ENCODE measurements at places on chromosomes 5 and 9.

- DNase-seq: no peak
Measured at GRCh38 chr5:2442496-2443354, 308.8 kb downstream of the IRX2 start.

DNA sequence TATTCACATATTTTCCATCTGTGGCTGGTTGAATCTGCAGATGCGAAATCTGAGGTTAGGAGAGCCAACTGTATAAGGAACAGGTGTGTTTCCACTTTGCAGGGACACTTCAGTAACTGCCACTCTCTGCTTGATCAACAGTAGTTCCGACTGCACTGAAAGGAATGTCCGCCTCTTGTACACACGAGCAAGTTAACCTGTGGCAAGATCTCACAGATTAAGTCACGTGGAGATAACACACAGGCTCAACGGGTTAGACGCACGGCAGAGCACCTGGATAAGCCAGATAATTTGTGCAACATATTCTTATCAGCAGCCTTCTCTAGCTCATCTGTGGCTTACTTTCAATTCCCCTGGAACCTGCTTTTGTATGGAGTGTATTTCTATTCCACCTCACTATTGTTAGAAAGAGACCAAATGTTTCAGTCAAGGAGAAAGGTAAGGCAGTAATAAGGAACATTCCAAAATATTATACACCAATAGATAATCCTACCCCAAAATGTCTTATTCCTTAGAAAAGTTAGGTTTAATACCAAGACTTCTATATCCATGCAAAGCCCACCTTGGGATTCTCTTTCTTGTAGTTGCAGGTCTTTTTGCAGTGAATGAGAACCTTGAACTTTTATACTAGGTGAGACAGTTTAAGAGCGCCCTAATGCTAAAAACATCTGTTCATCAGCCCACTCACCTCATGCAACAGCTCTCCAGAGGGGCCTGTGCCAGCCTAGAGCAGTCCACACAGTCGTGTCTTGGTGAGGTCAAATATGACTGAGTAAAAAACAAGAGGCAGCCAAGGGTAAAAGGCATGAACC is 6.5 kb upstream of the C9 start:
- no peak for DNase-seq

GRCh38 chr5:111984044-111984443 is 227.1 kb upstream of the NREP start:
- DNase-seq: no peak

- no peak for DNase-seq
Measured at GRCh38 chr9:124574534-124575375, 67.6 kb upstream of the NR5A1 start.

DNA sequence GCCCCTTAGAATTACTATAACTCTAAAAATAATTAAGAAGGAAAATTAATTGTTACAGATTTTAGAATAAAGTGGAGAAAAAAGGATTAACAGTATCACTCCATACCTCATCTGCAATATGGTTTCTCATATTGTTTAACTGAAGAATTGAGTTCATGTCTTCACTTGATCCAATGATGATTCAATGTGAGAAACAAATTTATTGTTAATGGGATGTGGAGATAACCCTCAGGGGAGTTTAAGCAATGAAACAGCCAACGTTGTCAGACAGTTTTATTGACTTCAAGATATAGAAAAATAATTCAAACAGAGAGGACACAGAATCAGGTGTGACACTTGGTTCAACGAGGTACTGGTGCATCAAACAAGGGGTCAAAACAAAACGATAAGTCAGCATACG is 665.2 kb upstream of the ACO1 start:
- no peak for DNase-seq

DNA sequence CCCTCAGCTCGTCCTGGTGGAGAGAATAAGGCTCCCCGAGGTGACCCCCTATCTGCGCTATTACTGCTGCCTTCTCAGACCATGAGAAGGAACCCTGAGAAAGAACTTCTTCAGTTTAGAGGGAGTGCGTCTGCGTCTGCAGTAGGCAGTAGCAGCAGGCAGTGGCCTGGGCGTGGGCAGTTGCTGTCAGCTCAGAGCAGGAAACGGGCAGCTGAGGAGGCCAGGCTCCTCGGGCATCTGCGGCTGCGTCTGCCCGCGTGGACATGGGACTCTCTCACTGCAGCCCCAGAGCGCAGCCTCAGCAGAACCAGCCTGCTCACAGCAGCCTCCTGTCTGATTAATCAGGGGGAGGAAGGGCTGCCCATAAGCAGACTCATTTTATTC is 49.8 kb upstream of the FCN1 start:
- DNase-seq: no peak

DNA sequence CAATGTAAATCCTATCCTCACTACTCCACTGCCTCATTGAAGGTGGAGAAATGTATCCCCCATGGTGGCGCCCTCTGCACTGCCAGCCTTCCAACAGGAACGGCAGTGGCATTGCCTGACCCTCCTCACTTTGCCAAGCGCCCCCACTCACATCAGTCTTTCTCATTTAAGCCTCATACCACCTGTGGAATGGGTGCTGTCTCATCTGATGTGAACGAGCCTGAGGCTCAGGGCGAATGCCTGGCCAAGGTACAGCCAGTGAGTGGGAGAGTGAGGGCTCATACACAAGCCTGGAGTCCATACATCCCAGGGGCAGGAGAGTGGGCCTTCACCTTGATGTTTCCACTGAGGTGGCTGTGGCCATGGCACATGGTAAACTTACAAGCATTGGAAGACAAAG is 10.3 kb downstream of the F2RL2 start:
- no peak for DNase-seq

DNA sequence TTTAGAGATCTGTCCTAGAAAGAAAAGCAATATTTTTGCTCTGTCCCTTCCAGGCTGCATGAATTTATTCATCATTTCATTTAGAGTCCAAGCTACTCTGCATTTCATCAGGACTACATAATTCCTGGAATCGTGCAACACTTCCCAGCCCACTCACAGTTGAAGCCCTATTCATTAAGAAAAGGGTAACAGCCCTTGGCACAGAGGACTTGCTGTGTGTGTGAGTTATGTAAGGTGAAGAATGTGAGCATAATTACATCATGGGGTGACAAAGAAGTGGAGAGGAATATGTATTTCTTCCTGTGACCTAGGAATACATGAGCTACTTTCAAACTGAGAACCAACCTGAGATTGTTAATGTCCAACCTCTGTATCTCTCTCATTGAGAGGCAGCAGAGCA is 317.4 kb downstream of the ARHGEF28 start:
- no peak for DNase-seq

GRCh38 chr9:89277454-89277853 is 33.5 kb upstream of the CKS2 start:
- DNase-seq: no peak

DNA sequence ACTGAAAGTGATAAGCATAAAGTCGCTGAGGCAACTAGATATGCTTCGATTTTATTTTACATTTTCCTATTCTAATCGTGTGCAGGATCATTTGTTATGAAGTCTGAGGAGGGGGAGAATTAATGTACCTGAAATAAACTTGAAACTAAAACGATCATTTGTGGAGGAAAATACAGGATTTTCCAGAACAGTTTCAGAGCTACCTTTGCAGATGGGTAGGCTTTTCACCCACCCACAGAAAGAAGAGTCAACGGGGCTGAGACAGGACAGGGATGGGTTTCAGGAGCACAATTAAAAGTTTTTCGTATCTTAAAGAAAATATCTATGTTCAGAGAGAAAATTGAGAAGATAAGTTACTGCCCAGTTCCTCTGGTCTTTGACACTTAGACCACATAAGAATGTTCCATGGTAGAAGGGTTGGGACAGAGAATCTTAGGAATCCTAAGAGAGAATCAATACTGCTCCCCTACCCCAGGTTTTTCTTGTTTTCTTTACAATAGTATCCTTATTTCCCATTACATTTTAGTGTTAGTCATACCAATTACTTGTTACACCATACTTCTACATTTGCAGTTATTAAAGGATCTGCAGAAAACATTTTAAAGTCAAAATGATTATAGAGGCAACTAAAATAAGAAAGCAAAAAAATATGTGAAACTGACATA is 211.4 kb downstream of the DEPDC1B start:
- DNase-seq: no peak

DNA sequence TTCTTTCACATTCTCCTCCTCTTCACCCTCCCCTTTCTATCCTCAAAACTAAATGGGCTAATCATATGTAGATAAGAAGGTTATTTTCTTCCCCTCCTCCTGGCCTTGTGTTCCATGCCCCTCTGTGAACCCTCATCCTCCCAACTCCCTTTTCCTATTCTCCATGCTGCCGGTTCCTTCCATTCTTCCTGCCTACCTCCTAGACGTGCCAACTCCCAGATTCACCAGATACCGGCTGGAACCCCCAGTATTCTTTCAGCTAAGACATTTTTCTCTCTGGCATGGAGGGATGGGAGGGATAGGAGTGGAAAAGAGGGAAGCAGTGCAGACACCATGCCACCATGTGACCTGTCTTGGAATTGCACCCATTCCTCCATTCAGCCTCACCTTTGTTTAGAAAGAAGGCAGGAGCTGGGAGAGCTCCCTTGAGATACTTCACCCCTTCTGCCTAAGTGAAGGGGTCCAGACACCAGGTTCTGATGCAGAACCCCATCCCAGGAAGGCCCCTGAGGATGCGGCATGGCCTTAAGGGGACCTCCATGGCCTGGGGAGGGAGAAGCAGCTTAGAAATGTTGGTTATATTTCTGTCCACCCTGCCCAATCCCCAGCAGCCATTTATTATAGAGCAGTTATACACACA is 4.8 kb downstream of the DNAJB5 start:
- DNase-seq: no peak

- no peak for DNase-seq
Measured at GRCh38 chr5:113202746-113203716, 226.4 kb downstream of the DCP2 start.

DNA sequence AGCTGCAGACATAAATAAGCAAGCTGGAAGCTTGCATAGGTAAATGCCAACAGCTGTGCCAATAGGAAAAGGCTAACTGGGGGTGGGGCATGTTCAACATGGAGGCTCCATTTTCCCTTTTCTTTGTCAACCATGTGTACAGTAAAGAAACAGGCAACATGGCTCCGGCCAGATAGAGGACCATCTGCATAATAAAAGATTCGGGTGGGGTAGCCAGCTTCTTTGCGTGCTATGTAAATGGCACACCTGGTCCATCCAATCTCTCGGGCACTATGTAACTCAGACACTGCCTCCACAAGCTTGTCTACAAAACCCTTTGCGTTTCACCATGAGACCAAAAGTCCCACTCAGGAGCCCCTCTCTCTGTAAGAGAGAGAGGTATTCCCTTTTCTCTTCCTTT is 41.7 kb upstream of the DENND4C start:
- no peak for DNase-seq

DNA sequence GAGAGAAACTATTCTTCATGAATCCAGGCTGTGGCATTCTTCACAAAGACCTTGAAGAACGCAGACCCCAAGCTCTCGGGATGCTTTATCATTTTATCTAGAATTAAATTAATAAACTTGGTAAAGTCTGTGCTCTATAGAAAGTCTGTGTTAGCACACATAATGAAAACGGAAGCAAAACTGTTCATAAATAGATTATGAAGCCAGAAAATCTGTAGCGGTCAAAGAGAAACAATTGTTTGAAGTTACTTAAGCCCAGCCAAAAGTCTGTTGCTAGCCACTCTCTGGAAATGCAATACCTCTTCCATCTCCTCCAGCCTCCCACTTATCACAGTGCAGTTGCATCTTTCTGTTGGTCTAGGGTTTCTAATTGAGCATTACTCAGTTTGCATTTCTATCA is 375.9 kb downstream of the KIF4B start:
- no peak for DNase-seq

- no peak for DNase-seq
Measured at GRCh38 chr5:62465985-62466925, 53.7 kb downstream of the IPO11 start.

DNA sequence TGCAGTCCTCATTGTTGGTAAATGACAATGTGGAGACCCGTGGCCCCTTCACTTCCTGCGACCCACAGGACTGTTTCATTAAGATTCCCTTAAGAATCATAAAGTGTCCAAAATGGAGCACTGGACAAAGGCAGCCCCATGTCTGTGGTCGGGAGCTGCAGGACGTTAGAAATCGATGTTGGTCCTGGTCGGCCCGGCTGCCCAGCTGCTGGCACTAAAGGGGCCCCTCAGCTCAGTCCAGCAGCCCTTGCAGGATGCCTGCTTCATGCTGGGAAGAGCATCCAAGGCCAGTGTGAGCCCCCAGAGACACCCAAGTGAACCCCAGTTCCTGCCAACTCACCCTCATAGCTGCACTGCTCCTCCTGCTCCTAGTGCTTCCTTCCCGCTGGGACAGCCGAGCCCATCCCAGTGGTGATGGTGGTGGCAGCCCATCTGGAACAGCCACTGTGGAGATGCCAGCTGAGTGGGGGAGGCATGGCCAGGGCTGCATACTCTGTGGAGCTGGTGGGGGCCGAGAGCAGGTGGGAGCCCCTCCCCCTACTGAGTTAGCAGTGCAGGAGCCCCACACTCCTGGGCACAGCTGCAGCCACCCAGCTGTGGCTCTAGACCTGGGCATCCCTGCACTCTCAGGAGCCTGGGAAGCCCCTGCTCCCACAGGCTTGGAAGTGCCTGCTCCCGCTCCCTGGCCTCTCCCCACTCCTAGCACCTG is 168.0 kb upstream of the IRX2 start:
- no peak for DNase-seq

DNA sequence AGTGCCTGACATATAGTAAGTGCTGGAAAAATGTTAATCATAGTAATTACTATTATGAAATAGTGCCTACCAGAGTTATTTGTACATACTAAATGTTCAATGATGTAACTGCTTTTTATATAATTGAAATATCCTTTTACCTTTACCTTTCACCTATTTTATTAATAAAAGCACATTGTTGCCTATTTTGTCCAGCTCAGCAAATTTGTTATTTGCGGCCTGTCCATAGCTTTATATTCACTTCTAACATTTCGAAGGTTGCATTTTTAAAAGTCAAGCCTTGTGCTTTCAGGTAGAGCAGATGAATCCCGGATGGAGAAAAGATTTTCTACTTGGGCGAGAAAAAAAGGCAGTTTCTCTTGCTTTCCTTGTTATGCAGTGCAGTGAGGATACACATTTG is 119.3 kb downstream of the TLE1 start:
- DNase-seq: no peak

- no peak for DNase-seq
Measured at GRCh38 chr9:84305497-84306131, 34.9 kb downstream of the SLC28A3 start.

DNA sequence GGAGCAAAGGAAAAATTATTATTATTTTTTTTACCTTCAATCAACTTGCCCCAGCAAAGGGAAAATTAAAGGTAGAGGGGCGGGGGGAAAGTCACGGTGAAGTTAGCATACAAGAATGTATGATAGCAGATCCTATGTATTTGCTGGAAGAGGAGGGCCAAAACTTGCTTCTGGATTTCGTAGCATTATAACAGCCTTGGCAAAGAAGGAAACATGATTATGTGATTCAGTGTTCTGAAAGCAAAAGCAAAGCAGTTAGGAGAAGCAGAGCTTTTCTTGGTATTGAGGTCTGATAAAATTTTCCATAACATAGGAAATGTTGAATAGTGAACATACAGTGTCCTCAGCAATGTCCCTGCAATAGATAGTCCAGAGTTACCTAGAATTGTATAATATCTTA is 32.4 kb downstream of the MAST4 start:
- DNase-seq: no peak

DNA sequence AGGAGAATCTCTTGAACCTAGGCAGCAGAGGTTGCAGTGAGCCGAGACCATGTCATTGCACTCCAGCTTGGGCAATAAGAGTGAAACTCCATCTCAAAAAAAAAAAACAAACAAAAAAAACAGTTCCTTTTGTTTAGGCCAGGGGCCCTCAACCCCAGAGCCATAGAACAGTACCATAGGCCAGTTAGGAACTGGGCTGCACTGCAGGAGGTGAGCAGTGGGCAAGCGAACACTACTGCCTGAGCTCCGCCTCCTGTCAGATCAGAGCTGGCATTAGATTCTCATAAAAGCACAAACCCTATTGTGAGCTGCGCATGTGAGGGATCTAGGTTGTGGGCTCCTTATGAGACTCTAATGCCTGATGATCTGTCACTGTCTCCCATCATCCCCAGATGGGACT is 49.1 kb upstream of the SUB1 start:
- DNase-seq: no peak

Measured in cortex of kidney (tissue), 1 donor.